GOT3 (cell line): ENCODE measurements at places on chromosomes 6 and 20.

DNA sequence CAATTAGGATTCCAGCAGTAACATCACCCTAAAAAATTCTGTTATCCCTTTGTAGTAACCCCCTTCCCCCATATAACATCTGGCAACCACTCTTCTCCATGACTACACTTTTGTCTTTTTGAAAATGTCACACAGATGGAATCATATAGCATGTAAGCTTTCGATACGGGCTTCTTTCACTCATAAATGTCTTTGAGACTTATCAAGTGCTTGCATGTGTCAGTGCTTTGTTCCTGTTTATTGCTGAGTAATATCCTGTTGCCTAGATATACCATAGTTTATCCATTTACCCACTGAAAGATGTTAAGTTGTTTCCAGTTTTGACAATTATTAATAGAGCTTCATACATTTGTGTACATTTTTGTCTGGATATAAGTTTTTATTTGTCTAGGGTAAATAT, 10.4 kb upstream of the SNPH start:
- DNase-seq: no peak

DNA sequence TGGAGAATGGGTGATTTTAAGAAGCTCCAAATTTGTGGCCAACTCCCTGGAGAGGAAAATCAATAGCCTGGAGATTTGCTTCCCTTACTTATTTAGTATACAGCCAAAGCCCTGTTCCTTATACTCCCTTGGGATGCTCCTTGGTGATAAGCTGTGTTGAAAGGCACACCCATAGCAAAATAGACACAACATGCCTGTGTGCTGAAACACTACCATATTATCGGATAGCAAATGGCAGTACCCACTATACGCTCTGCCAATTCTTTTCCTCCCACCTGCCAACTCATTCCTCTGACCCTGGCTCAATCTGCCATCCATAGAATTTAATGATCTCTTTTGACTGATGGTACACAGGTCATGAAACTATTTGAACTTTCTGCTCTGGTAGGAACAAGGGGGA, 98.2 kb downstream of the CLIC5 start:
- no peak for DNase-seq

GRCh38 chr6:43355862-43356590, 13.4 kb downstream of the ZNF318 start:
- no peak for DNase-seq

DNA sequence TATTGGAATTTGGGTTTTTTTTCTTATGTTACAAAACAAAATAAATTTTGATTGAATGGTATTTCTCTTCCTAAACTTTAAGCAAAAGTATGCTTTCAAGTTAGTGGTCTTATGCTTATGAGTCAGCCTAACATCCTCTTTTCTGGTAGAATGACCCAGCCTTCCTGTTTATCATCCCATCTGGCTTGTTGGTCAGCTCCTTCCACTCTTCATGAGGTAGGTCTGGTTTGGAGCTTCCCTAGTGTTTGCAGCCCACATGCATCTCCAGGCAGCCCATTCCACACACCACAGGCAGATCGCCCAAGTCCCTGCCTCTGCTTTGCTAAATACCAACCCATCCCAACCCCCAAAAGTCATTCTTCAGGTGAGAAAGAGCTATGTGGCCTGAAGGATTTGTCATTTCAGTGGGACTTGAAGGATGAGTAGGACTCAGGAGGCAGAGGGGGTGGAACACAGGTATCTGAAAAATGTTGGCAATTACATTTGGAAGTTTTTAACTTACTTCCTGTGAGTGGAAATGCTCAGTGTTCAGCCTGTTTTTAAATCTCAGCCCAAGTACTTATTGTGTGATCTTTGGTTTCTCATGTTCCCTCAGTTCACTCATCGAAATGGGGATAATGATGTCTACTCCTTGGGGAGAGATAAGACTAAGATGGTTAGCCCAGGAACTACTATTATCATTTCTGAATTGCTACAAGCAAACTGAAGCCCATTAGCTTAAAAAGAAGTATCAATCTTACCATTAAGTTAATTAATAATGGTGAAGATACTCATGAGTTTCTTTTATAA, 294.0 kb downstream of the ADGB start:
- DNase-seq: no peak

- no peak for DNase-seq
These were observed 14.1 kb upstream of the KCNG1 start for GRCh38 chr20:51036827-51037531.

- no peak for DNase-seq
These were observed 47.9 kb upstream of the IL17A start for GRCh38 chr6:52138284-52138683.

GRCh38 chr6:15171026-15171425, 74.8 kb upstream of the JARID2 start:
- no peak for DNase-seq

DNA sequence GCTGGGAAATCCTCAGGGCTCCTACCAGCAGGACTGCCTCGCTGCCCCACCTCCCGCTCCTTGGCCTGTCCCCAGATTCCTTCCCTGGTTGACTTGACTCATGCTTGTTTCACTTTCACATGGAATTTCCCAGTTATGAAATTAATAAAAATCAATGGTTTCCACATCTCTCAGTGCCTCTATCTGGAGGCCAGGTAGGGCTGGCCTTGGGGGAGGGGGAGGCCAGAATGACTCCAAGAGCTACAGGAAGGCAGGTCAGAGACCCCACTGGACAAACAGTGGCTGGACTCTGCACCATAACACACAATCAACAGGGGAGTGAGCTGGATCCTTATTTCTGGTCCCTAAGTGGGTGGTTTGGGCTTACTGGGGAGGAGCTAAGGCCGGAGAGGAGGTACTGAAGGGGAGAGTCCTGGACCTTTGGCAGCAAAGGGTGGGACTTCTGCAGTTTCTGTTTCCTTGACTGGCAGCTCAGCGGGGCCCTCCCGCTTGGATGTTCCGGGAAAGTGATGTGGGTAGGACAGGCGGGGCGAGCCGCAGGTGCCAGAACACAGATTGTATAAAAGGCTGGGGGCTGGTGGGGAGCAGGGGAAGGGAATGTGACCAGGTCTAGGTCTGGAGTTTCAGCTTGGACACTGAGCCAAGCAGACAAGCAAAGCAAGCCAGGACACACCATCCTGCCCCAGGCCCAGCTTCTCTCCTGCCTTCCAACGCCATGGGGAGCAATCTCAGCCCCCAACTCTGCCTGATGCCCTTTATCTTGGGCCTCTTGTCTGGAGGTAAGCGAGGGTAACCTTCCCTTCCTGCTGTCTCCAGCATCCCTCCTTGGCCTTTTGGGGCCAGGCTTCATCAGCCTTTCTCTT, at the start of gene CFB:
Gene CFB (plus strand): TSS at position 589 of the 863 bp plus-strand sequence. CDS start 127 bp downstream, at position 716.
- DNase-seq: peak; percentile 59

DNA sequence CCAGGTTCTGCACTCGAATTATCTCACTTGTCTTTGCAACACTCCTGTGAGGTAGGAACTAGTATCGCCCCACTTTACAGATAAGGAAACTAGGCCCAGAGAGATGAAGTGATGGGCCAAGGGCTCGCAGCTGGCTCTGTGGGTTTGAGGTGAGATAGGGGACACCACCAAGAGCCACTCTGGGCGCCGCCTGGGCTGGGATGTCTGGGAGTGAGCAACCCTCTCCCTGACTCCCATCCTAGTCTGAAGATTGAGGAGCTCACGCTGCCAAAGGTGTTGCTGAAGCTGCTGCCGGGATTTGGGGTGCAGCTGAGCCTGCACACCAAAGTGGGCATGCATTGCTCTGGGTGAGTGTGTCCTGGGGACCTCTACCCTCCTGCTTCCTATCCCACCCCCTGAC, 5.4 kb downstream of the BPIFB3 start:
- DNase-seq: no peak

- DNase-seq: no peak
These were observed 133.4 kb downstream of the RFPL4B start for GRCh38 chr6:112480553-112480952.

DNA sequence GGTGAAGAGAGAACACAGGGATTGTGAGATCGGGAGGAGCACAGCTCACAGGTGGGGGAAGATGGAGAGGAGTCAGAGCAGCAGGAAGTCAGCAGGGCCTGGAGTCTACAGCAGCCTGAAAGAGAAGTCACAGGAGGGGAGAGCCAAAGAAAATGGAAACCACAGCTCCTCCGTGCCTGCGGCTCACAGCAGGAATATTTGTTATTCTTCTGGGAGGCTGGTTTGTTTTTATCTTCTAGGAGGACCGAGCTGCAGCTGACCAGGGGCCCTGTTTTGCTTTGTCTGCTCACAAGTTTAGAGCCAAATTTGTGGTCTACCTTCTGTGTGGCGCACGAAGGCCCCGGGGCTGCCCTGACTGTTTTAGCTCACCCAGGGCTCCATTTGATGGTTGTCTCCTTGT, 81.8 kb downstream of the CLIC5 start:
- DNase-seq: no peak

DNA sequence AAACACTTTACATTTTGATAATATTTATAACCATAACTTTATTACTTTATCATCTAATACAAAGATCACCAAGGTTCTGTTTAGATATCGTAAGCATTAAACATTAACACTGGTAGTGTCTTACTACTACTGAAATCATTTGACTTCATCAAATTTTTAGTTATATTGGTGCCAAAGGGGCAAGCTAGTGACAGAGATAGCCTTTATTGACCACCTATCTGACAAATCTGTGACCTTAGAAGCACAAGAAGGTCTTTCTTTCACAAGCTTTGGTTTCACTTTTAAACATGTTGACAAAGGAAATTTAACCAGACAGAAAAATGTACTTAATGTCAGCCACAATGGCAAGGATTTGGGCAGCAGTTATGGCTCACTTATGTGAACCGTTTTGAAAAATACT, 50.7 kb upstream of the ENPP4 start:
- DNase-seq: no peak

DNA sequence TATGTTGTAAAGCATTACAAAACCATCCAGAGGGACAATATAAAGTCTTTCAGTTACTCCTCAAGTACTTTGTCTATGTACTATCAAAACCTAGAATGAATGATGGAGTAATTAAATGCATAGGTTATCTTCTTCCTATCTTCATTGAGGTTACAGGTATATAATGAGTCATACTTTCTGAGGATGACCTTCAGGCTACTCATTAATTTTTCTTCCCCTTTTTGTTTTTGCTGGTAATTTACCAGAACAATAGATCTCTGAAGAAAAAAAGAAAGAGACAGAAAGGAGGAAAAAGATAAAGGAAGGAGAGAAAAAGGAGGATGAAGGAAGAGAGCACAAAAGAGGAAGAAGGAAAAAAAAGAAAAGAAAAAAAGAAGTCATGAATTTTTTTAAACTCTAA, 398.4 kb downstream of the TBC1D32 start:
- DNase-seq: no peak

GRCh38 chr6:128327890-128328289, 192.5 kb downstream of the PTPRK start:
- DNase-seq: no peak

DNA sequence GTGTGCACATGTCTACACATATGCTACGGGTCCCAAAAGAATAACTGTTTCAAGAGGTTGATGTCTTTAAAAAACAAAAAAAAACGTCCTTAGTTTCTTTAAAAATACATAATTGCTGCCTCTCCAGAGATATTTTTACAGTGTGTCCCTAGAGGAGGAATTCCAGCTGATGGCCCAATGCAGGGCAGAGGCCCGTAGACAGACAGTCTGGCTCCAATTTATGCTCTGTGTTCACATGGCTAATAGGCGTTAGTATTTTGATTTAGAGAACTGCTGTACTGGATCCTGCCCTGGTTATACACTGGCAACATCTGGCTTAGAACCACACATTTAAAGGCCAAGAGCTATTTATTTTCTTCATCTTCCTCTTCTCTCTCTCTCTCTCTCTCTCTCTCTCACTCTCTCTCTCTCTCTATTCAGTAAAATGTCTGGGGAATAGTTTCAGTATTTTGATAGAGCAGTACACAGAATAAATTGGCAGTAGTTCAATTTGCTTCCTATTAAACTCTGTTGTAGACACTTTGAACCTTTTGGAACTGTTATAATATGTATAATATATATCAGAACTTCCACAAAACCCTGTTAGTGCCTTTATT, 260.6 kb downstream of the EYA4 start:
- no peak for DNase-seq

DNA sequence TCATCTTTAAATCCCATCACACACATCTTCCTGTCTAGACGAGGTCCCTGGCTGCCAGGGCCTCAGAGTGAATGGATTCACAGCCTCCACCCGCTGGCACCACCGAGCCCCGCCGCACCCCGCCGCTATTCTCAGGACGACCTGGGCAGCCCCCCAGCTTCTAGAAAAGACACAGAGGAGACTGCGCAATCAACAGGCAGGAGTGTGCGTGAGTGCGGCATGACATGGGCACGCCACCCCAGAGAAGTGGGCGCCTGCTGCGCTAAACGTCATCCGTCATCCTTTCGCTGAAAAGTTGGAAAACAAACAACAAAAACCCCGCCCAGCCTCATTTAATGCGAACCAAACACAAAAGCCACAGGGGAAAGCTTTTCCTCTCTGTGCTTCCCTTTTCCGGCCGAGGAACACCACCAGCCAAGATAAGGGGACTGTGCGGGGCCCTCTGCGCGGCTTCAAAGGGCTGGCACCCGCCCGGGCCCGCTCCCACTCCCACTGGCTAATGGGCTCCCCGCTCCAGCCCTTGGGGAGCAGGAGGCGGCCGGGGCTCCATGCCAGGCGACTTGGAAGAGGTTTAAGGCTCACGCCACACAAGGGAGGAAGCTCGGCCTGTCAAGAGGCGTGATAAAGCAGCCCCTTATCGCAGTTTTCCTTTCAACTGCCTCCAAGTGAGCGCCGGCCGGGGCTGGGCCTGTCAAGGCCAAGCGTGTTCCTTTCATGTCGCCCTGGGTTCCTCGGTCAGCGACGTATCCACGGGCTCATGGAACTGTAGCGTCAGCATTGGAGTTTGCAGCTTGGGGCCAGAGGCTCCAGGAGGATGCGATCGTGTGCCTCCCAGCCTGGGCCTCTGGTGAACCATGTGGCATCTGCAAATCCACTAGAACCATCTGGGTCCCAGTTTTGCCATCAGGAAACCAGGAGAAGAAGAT, 50.1 kb downstream of the NFATC2 start:
- no peak for DNase-seq

GRCh38 chr6:151440930-151441329, 11.0 kb downstream of the RMND1 start:
- DNase-seq: no peak

GRCh38 chr6:75077701-75078100, 128.2 kb downstream of the COL12A1 start:
- DNase-seq: no peak

GRCh38 chr6:151285122-151285521, 45.4 kb downstream of the AKAP12 start:
- DNase-seq: no peak

GRCh38 chr6:31186052-31186734, 15.7 kb upstream of the POU5F1 start:
- DNase-seq: no peak

GRCh38 chr6:42390228-42390934, 61.3 kb downstream of the TRERF1 start:
- DNase-seq: no peak
